NCI-H748 treated with DMSO at 0.1 percent for 48 hours (cell line): ENCODE measurements at places on chromosomes 4 and X.
A peak's percentile ranks its signal among the peaks of the same experiment; 100 is the strongest.

- DNase-seq: no peak
Observed at GRCh38 chr4:100935090-100935489, 412.2 kb downstream of the PPP3CA start.

- DNase-seq: no peak
Observed at GRCh38 chr4:37685161-37685822, 884 bp downstream of the RELL1 start.

DNA sequence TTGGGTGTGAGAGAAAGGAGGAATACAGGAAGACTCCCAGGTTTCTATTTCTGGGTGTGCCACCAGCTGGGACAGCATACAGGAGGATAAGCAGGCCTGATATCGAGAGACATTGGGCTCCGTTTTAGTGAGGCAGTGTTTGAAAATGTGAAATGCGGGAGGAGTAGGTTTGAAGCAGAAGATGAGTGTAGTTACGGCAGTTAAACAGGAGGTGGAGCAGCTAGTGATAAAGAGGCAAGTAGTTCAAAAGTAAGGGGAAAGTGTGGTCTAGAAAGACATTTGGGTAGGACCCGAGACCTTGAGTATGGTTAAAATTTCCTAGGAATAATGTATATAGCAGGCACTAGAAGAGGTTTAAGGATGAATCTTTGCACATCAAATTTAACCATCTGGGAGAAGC is 42.4 kb downstream of the DCUN1D4 start:
- no peak for DNase-seq

DNA sequence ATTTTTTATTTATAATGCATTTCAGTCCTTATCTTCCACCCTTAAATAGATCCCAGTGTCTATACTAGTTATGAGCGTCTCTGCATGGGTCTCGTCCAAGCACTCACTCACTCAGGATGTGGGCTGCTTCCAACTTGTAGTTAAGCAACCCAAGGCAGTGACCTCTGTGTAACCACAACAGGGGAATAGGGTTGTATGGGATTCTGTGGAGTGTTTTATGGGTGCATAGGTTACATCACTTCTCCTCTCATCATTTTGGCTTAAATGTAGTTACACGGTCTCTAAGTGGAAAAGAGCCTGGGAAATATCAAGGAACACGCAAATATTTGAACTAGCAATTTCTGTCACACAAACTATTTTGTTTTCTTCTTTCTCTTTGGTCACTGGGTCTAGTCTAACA is 931.0 kb downstream of the STIM2 start:
- no peak for DNase-seq

- no peak for DNase-seq
Observed at GRCh38 chr4:143451186-143451585, 62.3 kb upstream of the SMARCA5 start.

DNA sequence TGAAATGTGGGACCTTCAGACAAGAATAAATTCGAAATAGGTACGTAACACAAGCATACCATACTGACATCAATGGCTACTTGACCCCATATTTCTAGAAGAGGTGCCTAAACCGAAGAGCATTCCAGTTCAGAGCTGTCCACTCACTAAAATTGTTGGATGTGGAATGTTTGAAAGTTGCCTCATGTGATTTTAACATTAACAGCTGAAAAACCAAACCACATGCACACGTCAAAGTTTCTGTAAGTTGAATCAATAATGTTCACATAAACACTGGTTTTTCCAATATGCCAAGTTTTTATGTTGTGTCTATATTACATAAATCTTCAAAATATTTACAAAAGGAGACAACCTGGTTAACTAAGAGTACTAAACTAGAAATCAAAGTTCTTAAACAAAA is 3.5 kb downstream of the UBE2D3 start:
- DNase-seq: no peak

GRCh38 chr4:45663003-45663402 is 460.9 kb downstream of the GABRG1 start:
- DNase-seq: no peak

DNA sequence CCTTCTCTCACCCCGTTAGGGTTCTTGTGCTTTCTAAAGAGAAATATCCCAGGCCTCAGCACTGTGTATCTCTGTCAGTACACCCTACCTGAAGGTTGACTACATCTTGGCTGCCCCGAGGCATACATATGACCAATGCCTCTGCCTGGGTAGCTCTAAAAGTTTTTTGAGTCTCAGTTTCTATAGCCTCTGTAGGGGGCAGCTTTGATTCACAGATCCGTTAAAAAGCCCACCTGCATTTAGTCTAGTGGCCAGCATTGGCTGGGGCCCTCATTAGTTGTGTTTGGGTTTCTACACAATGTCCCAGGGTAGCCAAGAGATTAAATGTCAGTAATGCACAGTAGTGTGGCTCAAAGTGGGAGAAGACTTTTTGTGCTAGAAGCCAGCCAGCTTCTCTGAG is 151.1 kb downstream of the CFAP299 start:
- no peak for DNase-seq

- no peak for DNase-seq
Observed at GRCh38 chr4:151719956-151720334, 40.9 kb downstream of the GATB start.

DNA sequence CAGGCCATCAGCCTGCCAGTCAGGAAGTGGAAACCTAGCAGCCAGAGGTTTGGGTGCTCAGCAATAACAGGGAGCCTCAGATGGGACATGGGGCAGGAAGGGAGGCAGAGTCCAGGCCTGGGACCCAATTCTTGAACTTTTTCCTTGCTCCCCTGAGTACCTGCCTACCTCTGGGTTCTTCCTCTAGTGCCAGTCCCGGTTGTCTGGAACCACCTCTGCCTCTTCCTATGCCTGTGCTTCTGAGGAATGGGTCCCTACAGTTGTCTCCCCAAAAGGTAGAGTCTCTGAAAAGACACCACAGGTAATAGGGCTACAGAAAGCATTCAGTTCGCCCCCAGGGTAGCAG is 212.4 kb upstream of the MAMLD1 start:
- DNase-seq: no peak

GRCh38 chr4:177214935-177215334 is 94.7 kb upstream of the NEIL3 start:
- no peak for DNase-seq

DNA sequence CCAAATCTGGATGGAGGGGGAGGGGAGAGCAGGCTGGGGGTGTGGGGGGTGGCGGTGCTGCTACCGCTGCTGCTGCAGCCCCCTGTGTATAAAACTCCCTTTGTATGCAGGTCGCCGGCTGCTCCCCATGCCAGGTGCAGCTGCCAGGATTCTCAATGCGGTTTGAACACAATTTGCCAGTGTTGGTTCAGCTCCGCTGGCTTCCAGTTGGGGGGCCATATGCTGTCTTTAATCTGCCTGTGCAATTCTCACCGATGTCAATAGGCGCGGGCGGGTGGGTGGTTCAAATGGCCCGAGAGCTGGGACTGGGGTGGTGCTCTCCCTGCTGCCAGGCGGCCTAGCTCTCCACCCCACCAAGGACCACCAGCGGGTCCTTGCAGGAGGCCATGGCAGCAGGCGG is 257.6 kb downstream of the BCOR start:
- DNase-seq: no peak

GRCh38 chr4:133865612-133866327 is 335.8 kb downstream of the PABPC4L start:
- DNase-seq: no peak

- no peak for DNase-seq
Observed at GRCh38 chr4:16386711-16387320, 160.5 kb upstream of the TAPT1 start.

- DNase-seq: no peak
Observed at GRCh38 chr4:174131901-174132300, 151.6 kb downstream of the FBXO8 start.

DNA sequence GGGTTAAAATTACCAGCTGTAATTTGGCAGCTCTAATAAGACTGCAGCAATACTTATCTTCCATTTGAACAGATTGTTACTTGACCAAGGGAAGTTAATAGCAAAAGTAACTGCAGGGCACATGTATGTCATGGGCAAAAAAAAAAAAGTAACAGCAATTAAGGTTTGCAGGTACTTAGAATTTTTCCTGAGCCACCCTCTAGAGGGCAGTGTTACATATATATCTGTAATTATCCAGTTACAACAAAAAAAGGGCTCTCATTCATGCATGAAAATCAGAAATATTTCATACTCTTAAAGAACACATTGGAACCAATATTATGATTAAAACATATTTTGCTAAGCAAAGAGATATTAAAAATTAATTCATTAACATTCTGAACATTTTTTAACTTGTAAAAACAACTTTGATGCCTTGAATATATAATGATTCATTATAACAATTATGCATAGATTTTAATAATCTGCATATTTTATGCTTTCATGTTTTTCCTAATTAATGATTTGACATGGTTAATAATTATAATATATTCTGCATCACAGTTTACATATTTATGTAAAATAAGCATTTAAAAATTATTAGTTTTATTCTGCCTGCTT is 25.1 kb downstream of the XIAP start:
- peak; percentile 39 for DNase-seq

DNA sequence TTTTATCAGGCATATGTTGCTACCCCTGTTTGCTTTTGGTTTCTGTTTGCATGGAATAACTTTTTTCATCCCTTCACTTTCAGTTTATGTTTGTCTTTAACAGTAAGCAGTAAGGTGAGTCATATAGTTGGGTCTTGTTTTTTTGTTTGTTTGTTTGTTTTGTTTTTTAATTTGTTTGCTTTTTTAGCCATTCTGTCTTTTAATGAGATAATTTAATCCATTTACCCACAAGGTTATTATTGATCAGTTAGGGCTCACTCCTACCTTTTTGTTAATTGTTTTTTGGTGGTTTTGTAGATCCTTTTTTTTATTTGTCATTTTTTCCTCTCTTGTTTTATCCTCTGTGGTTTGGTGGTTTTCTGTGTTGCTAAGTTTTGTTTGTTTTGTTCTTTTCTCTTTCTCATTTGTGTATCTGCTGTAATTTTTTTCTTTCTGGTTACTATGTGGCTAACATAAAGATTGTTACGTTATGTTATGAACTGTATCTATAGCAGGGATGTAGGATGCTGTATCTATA is 379.5 kb upstream of the MAD2L1 start:
- DNase-seq: no peak

- no peak for DNase-seq
Observed at GRCh38 chr4:159108124-159108523, 5.2 kb downstream of the RAPGEF2 start.

DNA sequence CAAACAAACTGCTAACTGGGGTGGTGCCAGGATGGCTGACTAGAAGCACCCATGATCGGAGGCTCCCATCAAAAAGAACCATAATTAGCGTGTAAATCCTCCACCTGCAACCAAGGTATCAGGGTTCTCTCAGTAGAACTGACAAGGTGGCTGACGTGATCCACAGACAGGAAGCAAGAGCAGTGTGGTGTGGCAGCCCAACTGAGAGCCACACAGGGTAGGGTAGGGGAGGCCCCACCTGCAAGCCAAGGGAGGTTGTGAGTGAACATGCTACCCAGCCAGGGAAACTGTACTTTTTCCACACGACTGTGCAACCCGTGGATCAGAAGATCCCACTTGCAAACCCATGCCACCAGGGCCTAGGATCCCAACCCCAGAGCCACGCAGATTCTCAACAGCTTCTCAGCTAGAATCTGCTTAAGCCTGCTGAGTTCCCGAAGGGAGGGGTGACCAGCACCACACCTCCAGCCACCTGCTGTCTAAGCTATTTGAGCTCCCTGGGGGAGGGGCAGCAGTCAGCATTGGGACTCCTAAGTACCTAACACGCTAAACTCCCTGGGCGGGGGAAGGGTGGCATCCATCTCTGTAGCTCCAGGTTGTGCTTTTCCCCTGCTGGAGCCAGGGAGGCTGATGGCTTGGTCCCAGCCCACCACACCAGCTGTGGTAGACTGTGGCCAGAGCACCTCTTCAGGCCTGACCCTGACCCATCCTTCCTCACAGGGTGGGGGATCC is 425.1 kb downstream of the GPM6A start:
- DNase-seq: no peak

GRCh38 chrX:333611-334311 is 15.2 kb upstream of the GTPBP6 start:
- no peak for DNase-seq

DNA sequence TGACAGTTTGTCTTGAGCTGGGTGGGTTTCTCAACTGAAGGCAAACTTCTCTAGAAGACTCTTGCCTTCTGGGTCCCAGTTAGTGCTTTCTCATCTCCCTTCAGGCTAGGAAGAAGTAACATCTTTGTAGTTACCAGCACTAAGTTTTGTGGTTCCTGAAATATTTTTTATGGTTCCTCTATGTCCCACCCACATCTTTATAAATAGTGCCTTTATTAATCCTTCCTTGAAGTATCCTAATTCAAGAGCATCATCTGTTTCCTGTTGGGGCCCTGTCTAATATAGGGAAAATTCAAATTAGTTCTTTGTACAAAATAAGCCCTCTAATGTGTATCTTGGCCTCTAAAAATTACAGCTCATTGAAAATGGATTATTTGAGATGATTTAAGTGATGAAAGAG is 147.4 kb upstream of the MAOA start:
- DNase-seq: no peak

- DNase-seq: no peak
Observed at GRCh38 chrX:17519358-17519757, 144.4 kb downstream of the NHS start.

GRCh38 chr4:168021666-168022065 is 70.7 kb upstream of the ANXA10 start:
- no peak for DNase-seq

DNA sequence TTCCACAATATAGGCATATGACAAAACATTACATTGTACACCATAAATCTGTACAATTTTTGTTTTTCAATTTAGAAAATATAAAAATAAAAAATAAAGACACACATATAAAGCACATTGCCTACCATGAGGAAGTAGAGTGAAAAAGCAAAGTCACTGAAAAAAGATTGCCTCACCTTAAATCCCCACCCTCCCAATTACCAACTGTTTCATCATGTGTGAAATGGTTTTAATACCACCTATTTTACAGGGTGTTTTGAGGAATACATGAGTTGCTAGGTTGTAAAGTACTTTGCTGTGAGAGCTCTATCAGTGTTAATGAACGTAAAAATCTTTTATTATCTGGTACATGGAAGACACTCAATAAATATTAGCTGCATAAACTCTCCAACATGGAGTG is 373.6 kb upstream of the NDST3 start:
- no peak for DNase-seq

GRCh38 chrX:70336767-70337166 is 46.9 kb downstream of the KIF4A start:
- DNase-seq: no peak

GRCh38 chrX:70636218-70636617 is 191.6 kb downstream of the DLG3 start:
- no peak for DNase-seq

DNA sequence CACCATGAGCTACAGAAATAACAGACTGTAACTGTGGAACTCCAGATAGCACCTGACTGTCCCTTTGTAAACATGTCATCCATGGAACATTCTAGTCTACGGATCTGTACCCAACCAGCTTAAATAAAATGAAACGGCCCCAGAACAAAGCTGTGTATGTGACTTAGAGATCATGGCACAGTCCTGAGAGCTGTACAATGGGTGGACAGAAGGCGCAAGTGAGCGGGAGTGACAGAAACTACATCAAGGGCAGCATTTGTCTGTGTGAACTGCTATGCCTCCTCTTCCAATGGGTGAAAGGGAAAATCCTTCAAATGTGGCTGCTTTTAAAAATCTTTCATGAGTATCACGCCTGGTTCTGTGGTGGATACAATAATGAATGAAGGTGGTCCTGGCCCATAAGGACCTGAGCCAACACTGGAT is 72.5 kb downstream of the FAT1 start:
- peak; percentile 3 for DNase-seq

- no peak for DNase-seq
Observed at GRCh38 chrX:100874325-100874724, at the start of gene NOX1. NOX1 (minus strand) TSS chrX:100874359; CDS start chrX:100874139, 220 bp downstream.
